ENCODE measurements at places on chromosomes 7 and 10.

GRCh38 chr10:104824380-104825006, 183.4 kb downstream of the SORCS3 start:
- peak; percentile 64 for DNase-seq

DNA sequence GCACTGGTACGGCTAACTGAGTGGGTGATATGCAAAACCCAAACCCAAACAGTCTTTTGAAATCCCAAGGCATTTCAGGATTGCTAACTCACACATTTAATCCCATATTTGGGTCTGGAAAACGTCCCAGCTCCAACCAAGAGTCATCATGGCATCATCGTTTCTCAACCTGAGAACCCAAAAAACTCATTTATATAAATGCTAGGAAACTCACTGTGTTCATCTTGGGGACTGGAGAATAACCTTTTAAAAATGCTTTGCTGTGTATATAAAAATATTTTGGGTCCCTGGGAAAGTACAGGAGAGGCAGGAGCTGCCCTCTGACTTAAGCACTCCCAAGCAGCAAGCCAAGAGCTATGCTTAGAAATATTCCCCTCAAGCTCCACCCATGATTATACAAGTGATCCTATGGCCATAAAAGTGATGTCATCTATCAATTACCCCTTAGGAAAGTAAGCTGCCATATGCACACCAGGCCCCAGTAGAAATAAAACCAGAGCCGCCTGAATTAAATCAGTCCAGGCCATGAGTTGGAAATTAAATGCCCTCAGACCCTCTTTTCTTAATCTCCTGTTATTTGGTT, 352.1 kb downstream of the FRMD4A start:
- DNase-seq = no peak

GRCh38 chr7:99122762-99123161, 21.1 kb downstream of the SMURF1 start:
- no peak for DNase-seq

DNA sequence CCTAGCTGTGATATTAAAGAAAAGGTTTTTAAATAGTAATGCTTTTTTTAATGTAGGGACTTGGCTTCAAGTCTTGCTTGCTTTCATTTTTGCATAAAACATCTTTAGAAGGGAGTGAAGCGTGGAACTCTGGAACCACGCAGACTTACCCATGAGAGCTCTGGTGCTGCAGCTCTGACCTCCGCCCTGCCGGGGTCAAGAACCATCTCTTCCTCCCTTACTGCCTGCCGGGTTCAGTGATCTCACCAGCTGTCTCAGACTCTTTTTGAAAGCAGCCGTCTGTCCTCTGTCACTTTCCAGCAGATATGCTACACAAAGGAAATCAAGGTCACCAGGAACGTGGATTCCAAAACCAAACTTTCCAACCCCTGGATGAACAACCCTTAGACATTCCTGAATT, 353.8 kb downstream of the GPR37 start:
- peak; percentile 86 for DNase-seq

DNA sequence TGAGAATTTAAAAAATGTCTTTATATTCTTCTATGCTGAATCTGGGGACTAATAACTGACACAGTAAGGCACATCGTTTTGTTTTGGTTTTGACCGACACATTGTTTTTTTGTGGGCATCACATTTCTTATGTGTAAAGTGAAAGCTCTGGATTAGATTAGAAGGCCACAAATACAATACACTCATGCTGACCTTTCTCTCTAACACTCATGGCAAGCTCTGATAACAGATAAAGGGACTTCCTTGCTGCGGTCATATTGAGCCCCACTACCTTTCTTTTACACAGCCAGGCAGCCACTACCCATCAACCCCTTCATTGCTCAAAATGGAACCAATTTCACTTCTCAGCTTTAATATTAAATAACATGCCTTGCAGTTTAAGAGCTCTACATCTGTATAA, 26.0 kb downstream of the PPP1R3A start:
- DNase-seq = no peak

DNA sequence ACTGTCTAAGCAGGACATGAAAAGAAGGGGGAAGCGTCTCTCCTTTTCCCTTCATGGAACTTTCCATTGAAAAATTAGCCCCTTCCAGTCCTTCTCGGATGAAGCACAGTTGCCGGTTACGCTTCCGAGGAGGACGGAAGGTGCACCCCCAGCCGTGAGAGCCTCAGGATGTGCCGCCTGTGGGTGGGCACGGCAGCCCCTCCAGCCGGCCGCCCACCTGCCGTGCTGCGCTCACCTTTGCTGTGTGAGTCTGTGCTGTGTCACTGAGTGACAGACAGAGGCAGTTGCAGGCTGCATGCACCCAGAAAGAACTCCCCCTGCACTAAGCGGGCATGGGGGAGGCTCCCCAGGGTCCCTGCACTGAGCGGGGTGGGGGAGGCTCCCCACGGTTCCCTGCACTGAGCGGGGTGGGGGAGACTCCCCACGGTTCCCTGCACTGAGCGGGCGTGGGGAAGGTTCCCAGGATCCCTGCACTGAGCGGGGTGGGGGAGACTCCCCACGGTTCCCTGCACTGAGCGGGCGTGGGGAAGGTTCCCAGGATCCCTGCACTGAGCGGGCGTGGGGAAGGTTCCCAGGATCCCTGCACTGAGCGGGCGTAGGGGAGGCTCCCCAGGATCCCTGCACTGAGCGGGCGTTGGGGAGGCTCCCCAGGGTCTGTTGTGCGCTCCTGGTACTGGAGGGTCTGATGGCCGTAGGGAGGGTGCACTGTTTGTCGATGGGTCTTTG, 74.2 kb downstream of the DNAJB6 start:
- DNase-seq = no peak

DNA sequence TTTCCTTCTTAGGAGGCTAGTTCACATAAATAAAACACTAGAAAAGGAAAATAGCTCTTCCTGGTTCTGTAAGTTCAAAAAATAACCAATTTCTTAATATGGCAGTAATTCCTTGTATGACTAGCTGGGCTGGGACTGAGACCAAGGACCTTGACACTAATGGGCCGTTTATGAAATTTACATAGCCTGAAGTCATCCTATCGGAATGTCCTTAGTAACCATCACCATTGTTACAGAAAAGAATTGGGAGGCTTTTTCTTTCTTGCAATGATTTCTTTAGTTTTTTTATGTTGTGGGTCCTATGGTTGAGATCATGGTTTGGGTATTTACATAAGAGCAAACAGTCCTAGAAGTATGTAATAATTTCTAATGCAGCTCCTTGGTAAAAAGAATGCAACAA, 87.1 kb upstream of the HDAC9 start:
- no peak for DNase-seq

DNA sequence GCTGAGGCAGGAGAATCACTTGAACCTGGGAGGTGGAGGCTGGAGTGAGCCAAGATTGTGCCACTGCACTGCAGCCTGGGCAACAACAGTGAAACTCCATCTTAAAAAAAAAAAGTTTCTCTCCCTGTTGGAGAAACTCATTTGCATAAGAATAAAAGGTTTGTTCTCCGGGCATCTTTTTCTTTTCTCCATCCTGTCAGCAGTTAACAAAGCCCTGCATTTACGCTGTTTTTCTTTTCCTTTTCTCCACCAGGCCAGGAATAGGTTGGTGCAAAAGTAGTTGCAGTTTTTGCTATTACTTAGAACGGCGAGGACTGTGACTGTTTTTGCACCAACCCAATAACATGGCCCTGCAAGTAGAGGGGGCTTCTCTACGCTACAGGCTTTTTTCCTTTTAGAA, 9.5 kb upstream of the URGCP start:
- no peak for DNase-seq

DNA sequence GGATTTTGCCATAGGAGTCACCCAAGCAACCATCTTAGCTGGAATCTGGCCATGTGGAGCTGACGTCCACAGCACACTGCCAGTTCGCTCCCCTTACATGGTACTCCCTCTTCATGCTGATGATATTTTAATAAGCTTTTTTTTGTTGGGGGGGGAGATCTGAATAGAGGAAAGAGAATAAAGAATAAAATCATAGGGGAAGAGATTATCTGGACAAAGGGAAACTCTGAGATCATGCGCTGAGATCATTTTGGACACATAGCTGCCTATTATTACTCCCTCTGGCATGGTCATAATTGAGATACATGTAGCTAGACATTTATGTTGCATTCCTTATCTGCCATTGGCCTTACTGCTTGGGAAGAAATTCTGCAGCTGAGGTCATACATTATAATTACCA, 282.7 kb downstream of the HTR7 start:
- DNase-seq = no peak

GRCh38 chr10:63265683-63266235, 132.6 kb downstream of the NRBF2 start:
- no peak for DNase-seq
